ENCODE measurements at places on chromosomes 6 and 20.

GRCh38 chr6:11358904-11359830 is 126.7 kb upstream of the NEDD9 start:
- no peak for DNase-seq

- DNase-seq, result no peak
These were observed 86.6 kb downstream of the HFE start for GRCh38 chr6:26173836-26174145.

DNA sequence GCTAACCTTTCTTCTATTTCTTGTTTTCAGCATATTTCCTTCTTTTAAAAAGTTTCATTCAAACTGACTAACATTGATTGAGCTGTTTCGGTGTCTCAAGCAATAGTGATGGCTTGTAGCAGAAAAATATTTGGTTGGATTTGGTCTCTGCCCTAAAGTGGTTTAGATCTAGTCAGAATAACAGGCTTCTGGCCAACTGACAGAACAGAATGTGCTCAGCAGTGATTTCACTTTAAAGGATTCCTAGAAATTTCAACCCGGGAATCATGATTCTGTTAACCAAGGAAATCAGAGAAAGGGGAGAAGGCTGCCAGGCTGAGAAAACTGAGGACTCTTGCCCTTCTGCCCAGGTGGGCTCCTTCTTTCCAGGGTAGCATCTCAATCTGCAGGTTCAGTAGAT is 16.6 kb upstream of the GSTA1 start:
- no peak for DNase-seq

- DNase-seq, result no peak
These were observed 61.0 kb upstream of the SCGN start for GRCh38 chr6:25590986-25591385.

DNA sequence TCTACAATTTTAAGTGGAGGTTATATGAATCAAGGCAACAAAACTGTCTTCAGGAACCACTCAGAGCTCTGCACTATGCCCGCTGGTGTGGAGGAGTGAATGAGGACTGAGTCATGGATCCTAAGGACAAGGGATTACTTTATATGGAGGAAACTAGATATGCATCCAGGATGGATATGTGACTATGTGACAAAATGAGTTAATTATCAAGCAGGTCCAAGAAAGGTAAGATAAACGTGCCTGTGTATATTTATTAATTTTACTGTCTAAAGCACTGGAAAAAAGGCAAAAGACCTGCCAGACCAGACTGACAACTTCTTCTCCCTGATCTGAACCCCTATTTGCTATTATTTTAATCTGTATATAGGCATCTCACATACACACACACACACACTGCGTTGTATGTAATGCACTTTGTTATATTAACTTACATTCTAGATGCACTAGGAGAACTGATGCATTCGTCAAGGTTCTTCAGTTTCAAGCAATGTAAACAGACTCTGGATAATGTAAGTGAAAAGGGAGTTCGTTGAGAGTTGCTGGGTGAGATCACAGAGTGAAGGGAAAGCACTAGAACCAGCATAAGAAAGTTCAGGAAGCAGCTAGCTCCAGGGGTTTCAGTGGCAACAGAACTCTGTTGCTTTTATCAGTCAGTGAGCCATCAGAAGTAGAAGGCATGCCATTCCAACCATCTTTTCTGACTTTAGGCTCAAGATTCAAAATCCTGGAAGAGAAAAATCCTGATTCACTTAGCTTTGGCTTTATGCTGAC is 26.4 kb upstream of the ADGRG6 start:
- DNase-seq, result no peak

GRCh38 chr20:7691647-7692269 is 248.5 kb downstream of the HAO1 start:
- no peak for DNase-seq

- DNase-seq, result peak; percentile 35
These were observed 92.3 kb downstream of the RFX6 start for GRCh38 chr6:116969211-116969863.

DNA sequence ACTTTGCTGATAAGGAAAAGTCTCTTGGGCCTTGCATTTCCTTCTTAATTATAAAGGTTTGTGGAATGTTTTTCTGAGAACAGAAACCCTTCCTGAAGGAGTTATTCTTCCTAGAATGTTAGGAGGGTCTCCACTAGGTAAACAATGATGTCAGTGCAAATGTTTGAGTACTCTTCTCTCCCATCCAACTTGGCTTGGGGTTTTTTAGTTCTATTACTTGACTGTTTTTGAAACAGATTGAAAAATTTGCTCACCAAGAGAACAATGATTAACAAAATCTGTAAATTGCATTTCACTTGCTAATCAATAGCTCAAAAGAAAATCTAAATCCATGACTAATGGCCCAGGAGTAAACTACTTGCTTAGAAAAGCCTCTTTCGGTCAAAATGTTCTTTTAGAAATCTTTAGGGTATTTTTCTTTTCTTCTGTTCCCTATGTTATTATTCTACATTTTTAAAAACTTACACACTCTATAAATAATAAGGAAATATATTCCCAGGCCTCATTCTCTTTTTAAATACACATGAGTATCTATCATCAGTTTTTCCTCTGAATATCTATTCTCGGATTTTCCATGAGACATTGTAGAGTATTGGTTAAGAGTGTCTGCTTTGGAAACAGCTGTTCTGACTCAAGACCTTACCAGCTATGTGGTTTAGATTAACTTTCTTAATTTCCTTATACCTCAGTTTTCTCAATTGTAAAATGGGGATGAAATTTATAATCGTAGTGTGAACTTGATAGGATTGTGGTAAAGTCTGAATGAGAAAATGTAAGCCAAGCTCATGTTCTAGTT is 234.2 kb upstream of the CITED2 start:
- no peak for DNase-seq

DNA sequence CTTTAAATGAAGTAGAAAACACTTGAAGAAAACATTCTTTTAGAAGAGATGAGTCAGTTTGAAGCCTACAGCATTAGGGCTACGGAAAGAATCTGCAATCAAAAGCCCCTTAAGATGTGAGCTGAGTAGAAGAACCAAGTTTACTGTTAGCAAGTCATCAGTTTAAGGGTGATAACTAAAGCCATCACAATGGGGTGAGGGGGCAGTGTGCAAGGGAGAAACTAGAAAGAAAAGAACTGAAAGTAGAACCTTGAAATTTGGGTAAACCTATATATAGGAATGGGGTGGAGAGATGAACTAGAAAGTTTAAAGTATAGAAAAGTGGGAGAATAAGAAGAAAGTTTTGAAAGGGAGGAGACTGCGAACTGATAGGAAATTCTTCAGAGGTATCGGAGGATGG is 212.9 kb downstream of the COL19A1 start:
- DNase-seq, result no peak

GRCh38 chr20:41139227-41140093 is 2.1 kb downstream of the PLCG1 start:
- no peak for DNase-seq

GRCh38 chr20:12875510-12875909 is 133.3 kb upstream of the SPTLC3 start:
- DNase-seq, result no peak

DNA sequence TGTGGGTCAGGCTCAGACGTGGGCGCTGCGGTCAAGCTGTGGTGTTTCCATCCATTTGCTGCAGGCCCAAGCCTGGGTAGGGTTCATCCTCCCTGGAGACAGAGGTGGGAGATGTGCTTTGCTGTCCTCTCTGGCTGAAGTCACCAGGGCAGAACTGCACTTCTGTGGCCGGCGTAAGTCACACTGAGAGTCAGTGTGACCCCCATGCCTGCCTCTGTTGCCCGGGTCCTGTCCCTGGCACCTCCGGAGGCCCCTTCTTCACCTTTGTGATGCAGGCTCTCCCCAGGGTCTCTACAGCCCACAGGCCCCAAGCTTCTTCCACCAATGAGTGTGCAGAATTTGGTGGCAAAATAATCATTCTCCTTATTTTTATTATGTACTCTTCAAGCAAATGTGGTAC is 53.8 kb upstream of the DACT2 start:
- DNase-seq, result no peak

DNA sequence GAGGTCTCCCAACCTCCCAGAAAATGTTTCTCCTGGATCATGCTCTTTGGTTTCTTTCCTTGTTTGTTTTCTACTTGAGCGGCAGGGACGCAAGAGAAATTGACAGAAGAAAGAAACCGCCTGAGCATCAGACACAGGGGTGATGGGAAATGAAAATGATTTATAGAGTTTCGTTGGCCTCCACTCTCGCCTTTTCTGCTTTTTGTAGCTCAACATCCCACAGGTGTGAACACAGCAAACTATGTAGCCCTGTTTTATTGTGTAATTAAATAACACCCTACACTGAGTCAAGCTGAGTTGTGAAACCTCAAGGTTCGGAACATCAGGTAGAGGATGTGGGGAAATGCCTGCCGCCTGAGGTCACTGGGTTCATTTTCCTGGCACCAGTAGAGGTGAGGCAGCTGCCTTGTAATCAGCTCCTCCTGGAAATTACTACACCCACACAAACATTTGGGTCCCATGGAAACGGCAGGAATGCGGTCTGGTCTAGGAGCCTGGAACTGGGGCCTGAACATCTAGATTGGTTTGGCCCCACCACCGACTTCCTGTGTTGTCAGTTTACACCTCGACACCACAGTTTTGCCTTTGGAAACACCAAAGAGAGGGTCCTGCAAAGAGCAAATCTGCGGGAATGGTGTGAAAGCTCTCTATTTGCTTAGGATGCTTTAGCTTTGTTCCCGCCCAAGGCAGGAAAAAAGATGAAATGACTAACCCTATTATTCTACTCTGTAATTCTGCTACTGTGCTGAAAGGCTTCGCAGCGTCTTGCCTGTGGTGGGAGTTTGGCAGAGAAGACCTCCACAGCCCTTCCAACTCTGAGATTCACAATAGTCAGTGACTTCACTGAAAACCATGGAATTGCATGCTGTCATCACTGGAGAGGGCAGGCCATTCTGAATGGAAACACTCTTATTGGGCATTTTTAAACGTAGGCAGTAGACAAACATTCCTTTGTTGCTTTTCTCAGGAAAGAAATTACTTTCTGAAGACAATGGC is 53.0 kb downstream of the ADAT2 start:
- DNase-seq, result peak; percentile 72

- no peak for DNase-seq
These were observed 283.6 kb downstream of the QKI start for GRCh38 chr6:163698086-163698485.

- no peak for DNase-seq
These were observed 8.4 kb upstream of the NR2E1 start for GRCh38 chr6:108157234-108157980.

- DNase-seq, result no peak
These were observed 227.9 kb downstream of the PREX1 start for GRCh38 chr20:48599748-48600469.

DNA sequence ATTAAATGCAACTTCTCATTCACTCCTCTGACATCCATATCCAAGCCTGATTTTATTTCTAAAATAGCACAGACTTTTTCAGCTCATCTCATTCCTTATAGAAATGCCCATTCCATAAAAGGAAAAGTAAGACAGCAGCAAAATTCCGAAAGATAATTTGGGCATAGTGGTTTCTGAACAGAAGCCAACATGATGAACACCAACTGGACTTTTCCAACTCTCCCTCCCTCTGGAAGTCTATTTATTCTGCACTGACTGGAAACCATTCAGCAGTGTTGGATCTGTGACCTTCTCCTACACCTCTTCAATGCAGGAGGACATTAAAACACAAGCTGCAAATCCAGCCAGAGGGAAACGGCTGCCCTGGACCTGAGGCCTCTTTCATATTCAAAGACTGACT is 306.2 kb upstream of the NT5E start:
- no peak for DNase-seq

DNA sequence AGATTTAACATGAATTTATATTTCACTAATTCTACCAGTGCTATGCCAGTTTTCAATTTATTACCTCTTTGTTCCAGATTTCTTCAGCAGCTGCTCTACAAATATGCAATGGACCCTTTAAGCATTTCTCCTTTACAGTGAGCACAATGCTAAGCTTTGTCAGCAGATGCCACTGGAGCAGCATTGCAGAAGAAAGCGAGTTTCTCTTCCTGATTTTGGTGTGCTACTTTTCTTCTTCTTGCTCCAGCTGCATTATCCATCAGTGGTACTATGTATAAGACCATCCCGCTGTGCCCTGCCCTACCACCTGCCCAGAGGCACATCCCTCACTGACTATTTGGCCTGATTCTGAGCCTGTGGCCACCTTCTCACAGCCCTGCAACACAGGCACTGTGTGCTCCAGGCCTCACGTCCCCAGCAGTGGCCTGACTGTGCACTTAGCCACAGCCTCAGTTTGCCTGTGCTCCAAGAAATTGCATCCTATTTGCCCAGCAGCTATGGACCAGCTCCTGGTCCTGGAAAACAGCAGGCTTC is 84.1 kb downstream of the TNFAIP3 start:
- no peak for DNase-seq

GRCh38 chr6:38095054-38095453 is 275.5 kb downstream of the ZFAND3 start:
- no peak for DNase-seq

- DNase-seq, result no peak
These were observed 220.5 kb upstream of the SSTR4 start for GRCh38 chr20:22814471-22815205.

DNA sequence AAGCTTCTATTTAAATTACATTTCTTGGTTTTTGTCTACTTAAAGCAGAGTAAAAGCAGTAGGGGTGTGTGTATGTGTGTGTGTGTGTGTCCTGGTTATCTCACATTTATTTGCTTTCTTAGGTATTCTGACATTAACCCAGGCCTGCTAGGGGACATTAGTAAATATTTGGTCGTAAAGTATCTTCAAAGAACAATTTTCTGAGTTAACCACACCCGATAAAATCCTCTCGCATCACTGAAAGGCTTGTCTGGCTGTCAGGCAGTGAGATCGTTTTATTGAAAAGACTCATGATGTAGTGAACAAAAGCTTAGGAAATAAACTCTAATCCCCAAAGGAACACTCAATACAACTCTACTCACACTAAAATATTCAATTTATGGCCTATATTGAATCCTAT is 77.9 kb downstream of the ZNF217 start:
- no peak for DNase-seq

- DNase-seq, result no peak
These were observed 67.2 kb upstream of the SNX9 start for GRCh38 chr6:157755746-157756411.

GRCh38 chr20:37356387-37356786 is 10.4 kb downstream of the SRC start:
- DNase-seq, result no peak

DNA sequence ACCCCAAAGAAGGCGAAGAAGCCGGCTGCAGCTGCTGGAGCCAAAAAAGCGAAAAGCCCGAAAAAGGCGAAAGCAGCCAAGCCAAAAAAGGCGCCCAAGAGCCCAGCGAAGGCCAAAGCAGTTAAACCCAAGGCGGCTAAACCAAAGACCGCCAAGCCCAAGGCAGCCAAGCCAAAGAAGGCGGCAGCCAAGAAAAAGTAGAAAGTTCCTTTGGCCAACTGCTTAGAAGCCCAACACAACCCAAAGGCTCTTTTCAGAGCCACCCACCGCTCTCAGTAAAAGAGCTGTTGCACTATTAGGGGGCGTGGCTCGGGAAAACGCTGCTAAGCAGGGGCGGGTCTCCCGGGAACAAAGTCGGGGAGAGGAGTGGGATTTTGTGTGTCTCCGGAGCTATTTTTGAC is 69.6 kb downstream of the HFE start:
- no peak for DNase-seq

DNA sequence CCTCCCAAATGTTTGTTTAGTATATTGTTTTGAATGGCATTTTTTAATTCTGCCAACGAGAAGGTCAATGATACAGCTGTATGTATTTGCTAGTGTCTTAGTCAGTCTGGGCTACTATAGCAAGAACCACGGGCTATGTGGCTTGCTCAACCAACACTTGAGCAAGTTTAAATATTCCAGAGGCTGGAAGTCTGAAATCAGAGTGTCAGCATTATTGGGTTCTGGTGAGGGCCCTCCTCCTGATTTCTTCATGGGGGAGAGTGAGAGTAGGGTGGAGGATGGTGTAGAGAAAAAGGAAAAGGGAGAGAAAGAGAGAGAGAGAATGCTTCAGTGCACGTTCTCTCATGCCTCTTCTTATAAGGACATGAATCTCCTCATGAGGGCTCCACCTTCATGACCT is 144.6 kb downstream of the TSHZ2 start:
- DNase-seq, result no peak

All from muscle of back (tissue), 13 donors.